Subcutaneous preadipocyte (primary cell): ENCODE measurements at places on chromosomes 7 and 10. TPM values are rescaled to one million over a fixed set of nuclear protein-coding genes. Genes with fewer than 3 reads are reported as not detected.

ATG9B gene
- total RNA-seq, result 0.20 and 0.37 TPM in 2 replicates

KNDC1 gene
- under 0.01 and 0.20 TPM in 2 replicates for total RNA-seq

LIPJ gene
- total RNA-seq, result 0.73 TPM in 1 of 2 replicates, not detected in the other

ST8SIA6 gene
- not detected in 2 replicates for total RNA-seq

GJC3 gene
- 0.20 TPM in 1 of 2 replicates, not detected in the other for total RNA-seq

GNGT1 gene
- total RNA-seq, result not detected in 2 replicates
